ENCODE measurements at places on chromosomes 4 and X.

- no peak for DNase-seq
These were observed 25.5 kb downstream of the MMAA start for GRCh38 chr4:145644699-145645098.

DNA sequence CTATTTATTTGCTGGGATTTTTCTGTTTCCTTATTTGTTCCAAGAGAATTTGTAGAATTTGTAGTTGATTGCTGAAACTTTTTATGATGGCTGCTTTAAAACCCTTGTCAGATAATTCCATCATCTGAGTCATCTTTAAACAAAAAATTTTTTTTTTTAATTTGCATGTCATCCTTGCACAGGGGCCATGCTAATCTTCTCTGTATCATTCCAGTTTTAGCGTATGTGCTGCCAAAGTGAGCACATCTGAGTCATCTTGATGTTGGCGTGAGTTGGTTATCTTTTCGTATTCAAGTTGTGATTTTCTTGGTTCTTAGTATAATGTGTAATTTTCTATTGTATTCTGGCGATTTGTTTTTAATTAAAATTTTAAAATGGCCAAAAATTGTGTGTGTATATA, 18.7 kb upstream of the ZNF157 start:
- DNase-seq, result no peak

DNA sequence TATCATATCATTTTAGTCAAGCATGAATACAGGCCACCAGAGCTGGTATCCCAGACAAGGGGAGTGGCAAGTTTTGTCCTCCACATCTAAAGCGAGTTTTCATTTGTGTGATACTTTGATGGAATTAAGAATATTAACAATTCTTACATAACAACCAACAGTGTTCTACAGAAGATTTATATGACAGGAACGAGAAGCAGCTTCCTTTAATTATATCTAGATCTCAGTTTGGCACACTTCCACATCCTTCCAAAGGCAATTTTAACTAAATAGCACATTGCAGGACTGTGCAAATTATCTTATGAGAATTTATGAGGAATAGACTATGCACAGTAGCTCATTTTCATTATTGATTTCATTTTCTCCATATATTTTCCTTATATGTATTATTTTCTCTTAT, 121.2 kb upstream of the GUCY1A1 start:
- DNase-seq, result no peak

DNA sequence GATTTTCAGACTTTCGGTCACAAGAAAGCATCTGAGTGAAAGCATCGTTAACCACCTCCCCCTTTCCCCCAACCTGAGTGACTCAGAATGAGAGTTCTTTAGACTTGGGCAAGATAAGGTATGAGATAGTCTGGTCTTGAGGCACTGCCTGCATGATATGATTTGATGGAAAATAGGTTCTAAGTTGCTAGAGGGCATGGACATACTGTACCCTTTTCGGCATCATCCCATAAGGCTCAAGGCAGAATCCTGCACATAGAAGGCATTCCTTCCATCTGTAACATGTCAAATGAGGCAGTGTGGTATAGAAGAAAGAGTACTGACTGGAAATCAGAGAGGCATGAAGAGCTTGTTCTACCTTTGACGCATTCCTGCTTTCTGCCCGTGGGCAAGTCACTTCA, 16.8 kb upstream of the AMOT start:
- no peak for DNase-seq

GRCh38 chr4:120873554-120873953, 49.0 kb downstream of the PRDM5 start:
- no peak for DNase-seq

GRCh38 chrX:17788439-17788838, 51.1 kb downstream of the SCML1 start:
- DNase-seq, result peak; percentile 13

DNA sequence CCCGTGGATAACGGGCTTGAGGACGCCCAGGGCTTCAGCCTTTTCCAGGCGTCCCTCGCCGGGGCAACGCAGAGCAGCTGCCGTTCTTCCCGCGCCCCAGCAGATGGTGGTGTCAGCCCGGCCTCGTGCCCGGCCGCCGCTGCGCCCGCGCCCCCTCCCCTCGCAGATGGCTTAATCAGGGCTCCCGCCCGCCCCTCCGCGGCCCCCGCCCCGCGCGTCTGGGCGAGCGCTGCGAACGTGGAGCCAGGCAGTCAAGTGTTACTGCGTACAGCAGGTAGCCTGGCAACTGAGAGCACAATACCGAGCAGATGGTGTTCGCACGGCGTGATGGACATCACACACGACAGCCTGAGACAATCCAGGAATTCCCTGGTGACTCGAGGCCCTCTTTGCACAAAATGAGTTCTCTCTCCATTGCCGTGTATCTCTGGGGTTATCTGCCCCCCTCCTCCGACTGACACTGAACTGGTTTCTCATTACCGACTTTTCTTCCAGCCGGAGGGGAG, 69.3 kb downstream of the MGST2 start:
- peak; percentile 85 for DNase-seq

DNA sequence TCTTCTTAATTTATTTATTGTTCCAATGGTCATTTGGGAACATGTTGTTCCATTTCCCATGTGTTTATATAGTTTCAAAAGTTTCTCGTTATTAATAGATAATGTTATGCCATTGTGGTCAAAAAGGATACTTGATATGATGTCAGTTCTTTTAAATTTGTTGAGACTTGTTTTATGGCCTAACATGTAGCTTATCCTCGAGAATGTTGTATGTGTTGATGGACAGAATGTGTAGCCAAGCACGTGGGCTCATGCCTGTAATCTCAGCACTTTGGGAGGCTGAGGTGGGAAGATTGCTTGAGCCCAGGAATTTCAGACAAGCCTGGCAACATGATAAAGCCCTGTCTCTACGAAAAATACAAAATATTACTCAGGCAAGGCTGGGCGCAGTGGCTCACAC, 168.5 kb upstream of the USP38 start:
- DNase-seq, result no peak

DNA sequence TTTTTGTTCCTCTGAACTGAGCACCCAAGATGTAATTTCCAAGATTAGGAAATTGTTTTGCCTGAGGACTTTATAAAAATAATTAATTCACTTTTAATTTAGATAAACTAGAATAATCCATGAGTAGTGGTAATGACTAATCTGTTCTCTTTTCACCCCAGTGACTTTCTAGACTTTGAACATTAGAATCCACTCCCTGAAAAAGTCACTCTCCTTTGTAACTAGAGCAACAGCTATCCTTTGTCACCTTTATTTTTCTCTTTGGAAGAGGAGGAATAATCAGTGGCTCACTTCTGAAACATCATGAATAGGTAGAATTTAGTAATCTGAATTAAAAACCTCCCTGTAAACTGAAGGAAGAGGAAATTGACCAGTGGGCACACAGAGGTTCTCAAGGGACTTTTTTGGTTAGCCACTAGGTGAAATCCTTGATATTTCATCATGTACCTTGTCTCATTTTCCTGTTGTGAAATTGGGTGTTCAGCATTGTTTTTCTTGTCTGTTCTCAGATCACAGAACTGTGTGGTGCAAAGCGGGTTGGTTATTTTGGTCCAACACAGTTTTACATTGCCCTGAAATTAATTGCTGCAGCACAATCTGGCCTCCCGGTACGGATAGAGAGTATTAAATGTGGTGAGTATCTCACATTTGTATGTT, 59.4 kb downstream of the REPS2 start:
- no peak for DNase-seq

DNA sequence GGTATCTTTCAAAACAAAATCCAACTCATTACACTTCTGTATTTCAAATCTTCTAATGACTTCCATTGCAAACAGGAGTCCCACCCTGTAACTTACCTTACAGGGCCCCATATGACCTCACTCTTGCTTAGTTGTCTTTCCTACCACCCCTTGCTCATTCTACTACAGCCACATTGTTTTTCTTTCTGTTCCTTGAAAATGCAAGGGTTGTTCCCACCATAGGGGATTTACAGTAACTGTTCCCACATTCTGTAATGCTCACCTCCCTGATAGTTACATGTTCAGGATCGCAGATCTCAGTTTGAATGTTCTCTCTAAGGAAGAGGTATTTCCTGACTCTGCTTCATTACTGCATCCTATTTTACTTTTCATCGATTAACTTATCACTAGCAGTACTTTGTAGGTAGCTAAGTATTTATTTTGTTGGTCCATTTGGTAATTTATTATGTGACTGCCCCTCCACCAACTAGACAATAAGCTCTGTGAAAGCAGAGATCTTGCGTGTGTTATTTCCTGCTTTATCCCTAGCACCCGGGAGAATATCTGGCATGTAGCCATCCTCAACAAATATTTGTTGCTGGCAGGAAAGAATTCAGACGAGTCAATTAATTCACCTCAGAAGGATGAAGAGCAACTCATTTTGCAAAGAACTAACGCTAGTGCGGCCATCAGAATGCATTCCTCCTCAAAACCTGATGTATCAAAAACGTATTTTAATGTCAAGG, 21.4 kb downstream of the MAOB start:
- peak; percentile 26 for DNase-seq

DNA sequence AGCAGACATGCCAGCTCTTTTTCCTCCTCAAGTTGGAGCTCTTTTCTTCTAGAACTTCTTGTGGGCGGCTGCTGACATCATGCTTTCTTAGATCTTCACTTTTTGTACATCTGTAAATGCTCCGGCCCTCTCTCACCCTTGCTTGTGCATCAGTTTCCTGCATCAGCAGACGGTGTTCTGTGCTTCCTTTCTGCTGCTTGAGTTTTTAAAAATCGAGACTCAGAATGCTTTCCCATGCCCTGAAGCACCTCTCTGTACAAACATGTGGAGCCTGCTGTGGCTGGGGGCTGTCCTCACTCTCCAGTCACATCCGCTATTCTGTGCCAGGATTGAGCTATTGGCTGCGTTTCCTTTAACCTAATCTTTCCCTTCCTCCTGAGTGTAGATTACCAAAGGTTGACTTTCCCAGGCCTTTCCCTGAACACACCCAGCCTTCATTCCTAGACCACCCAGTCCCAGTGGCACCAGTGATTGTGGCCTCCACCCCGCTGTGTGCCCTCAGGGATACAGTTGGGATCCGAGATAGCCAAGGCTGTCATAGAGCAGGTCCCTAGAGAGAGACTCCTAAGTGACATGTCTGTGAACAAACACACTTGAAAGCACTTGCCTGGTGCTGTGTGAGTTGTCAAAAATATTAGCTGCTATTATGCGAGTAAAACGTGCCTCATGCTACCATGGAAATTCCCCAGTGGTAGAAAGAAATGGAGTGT, 41.9 kb downstream of the TNIP2 start:
- DNase-seq, result peak; percentile 24

GRCh38 chrX:115960440-115961084, 210.0 kb upstream of the AGTR2 start:
- DNase-seq, result no peak

DNA sequence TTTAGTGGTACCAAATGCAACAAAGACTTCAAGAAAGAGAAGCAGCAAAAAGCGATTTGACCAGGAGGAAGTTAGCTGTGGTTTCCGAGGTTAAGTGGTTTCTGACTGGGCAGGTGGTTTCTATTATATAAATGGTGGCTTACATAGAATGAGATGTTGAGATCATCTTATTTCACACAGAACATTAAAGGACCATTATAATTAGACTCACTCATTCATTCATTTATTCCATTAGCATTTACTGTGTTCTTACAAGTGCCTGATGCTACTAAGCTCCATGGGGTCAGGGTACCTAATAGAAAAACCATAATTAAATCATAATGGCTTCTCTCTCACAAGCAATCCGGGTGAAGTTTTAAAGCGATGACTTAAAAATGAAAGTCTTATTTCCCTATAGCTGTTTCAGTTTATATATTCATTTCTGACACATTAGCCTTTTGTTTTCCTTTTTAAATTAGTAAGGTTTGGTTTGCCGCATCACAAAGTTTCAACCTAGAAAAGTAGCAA, 10.6 kb downstream of the TSPAN6 start:
- DNase-seq, result no peak

DNA sequence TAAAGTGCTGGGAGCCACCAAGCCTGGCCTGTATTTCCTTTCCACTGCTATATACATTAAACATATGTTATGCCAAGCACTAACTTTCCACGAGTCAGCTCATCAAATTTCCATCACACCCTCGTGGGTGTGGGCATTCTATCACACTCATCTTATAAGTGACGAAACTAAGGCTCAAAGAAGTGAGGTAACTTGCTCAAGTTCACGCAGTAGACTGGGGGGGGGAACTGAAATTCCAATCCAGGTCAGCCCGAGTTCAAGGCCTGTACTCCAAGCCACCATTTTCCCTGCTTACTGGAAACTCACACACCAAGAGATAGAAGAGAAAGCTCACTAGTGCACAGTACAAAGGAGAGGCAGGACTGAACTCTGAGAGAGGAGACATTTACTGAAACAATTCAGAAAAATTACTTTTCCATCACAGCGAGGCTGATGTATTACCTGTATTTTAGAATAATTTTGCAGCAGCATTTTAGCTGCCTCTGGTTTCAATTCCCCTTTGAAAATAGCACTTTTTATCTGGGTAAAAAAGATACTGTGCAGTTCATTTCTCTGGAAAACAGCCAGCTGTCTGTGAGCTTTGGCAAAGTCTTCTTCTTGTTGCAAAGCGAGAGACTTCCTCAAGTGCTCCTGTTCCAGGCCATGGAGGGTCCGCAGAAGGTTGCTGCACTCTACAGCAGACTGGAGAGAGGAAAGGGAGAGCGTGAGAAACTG, 76.8 kb downstream of the EVC2 start:
- no peak for DNase-seq

DNA sequence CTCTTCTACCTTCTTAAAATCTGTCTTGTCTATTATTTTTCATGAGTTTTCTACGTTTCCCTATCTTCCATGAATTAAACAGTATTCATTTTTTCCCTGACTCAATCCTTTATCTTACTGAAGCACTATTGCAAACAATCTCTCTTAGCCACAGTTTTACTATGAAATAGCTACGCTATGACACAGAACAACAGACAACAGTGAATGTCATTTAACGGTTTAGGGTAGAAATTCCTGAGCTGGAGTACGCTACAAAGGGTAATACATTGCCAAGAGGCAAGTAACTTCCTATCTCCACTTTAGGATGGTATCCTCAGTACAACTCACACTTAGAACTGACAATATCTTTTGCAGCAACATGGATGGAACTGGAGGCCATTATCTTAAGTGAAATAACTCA, 552.6 kb downstream of the INPP4B start:
- DNase-seq, result no peak

GRCh38 chrX:23699636-23700194, 32.4 kb downstream of the PRDX4 start:
- DNase-seq, result peak; percentile 10
